ENCODE measurements at places on chromosomes 1 and 21.

- DNase-seq = no peak
Observed at GRCh38 chr1:29179641-29180184, 2.0 kb downstream of the SRSF4 start.

DNA sequence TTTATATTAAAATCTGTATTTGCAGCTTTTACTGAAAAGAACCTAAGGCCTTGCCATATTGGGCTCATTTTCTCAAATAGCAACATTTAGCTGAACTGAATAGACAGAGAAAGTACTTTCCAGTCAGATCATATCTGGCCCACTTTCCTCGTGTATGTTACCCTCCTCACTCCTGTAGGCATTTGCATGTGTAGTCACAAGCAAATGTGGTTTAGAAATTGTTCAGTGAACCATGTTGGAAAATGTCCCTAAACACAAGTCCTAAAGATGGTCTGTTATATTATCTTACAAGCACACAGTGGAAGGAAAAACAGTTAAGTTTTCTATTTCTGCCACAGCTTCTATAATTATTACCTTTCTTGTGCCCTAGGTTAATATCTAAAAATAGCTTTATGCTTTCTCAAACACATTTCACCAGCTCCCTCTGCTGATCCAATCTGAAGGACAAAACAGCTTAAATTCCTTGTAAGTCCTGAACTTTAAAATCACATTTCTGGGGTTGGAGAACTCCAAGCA lies 606 bp upstream of the FMO4 start:
- no peak for DNase-seq

- DNase-seq = no peak
Observed at GRCh38 chr1:159469921-159470533, 30.5 kb downstream of the OR10J1 start.

DNA sequence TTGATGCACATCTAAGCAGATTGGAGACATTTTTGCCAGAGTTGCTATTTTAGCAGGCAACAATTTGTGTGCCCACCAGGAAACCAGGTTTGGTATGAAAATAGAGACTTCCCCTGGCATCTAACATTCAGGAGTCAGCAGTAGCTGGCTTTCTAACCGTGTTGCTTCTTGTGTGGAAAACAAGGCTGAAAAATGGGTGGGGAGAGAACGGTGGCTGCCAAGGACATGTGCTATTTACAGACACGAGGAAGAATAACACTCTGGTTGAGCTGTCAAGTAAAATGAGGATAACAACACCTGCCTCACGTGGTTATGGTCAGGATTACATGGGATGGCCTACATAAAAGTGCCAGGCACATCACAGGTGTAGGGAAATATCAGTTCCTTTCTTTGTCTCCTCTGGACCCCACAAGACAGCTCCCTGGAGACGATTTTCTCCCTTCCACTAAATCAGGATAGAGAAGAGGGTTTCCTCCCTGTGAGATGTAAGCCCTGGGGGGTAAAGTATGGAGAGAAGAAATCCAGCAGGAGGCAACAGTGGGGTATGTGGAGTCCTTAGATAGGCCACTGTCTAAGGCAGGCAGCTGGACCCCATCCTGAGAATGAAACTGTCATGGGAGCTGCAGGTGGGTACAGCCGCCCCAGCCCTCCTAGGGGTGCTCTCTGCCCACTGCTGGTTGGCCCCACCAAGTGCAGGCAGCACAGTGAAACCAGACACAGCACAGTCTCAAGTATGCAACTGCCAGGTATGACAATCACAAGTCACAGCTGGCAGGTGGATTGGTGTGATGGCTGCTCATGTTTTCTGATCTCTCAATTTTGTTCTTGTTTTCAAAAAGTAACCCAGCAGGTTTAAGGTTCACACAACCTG lies 80.3 kb downstream of the TENT5C start:
- no peak for DNase-seq

GRCh38 chr1:47367651-47368050 lies 34.1 kb downstream of the CMPK1 start:
- DNase-seq = no peak

DNA sequence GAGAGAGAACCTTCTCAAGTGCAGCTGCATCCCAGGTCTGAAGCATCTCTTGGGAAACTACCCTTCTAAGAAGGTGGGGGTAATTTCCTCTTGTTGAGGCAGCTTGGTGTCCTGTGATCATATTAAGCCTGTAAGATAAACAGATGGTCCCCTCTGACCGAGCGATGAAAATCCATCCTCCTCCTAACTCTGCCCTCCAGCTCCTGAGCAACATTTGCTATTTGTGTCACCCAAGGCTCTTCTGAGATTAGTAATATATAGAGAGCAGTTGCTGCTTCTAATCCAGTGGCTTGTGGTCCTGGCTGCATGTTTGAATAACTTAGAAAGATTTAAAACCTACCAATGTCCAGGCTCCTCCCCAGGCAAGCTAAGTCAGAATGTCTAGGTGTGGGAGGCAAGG lies 123.7 kb downstream of the DISC1 start:
- no peak for DNase-seq
